ENCODE measurements at places on chromosomes 7 and 10.

DNA sequence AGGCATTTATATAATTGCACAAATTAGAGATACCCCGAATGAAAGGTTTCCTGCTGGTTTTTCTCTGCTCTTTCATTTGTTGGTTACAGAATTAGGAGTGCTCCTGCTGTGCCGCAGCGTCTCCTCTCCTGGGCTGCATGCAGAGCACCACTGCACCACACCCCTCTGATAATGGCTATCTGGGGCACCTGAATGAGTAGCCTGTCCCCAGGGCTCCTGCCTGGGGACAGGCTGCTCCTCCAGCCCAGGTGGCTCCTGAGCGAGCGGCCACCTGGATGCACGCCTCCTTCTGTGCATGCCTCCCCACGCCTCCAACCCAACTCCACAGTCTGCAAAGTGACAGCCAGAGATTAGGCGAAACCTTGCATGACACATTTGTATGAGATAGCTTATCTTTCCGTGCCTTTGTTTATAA, 242.6 kb upstream of the FZD8 start:
- no peak for DNase-seq

GRCh38 chr10:118798231-118798662, 43.5 kb upstream of the CACUL1 start:
- DNase-seq = no peak

GRCh38 chr10:3094609-3095036, 27.3 kb downstream of the PFKP start:
- no peak for DNase-seq

GRCh38 chr10:105150259-105150880, 509.3 kb downstream of the SORCS3 start:
- no peak for DNase-seq

- no peak for DNase-seq
These were observed 54.3 kb upstream of the CABCOCO1 start for GRCh38 chr10:61608255-61609033.

DNA sequence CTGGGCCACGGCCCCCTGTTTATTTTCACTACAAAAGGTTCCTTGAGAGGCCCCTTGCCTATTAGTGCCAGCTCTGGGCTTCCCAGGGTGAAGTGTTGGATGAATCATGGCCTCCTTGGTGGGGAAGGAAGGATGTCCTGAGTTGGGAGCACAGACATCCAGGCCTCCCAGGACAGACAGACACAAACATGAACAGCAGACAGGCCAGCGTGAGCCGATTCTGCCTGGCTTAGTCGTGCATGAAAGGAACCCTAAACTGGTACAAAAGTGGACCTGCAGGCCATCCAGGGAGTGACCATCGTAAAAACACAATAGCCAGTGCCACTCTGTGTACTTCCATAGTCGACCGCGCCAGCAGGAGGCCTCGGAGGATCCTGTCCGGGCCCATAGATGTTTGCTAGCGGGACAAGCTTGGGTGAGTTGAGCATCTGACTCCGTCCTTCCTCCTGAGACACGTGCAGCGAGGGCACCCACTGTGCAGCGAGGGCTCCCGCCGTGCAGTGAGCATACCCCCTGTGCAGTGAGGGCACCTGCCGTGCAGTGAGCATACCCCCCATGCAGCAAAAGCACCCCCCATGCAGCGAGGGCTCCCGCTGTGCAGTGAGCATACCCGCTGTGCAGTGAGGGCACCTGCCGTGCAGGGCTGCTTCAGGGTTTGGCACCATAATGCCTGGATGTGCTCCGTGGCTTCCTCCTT, 51.3 kb upstream of the PRKAR1B start:
- no peak for DNase-seq

DNA sequence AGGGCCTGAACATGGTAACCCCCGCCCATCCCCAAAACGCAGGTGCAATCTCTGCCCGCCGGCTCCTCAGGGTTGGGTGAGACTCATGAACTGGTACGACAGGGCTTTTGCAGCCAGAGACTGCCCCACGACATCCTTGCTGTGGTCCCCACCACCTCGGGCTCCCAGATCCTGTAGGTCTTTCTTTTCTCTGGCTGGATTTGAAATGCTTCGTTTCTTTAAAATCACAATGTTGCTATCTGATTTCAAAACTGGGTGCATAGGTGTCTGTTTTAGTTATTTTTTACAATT, 21.9 kb downstream of the WDR86 start:
- no peak for DNase-seq

- DNase-seq = no peak
These were observed 701.3 kb upstream of the KCND2 start for GRCh38 chr7:119571666-119572065.

DNA sequence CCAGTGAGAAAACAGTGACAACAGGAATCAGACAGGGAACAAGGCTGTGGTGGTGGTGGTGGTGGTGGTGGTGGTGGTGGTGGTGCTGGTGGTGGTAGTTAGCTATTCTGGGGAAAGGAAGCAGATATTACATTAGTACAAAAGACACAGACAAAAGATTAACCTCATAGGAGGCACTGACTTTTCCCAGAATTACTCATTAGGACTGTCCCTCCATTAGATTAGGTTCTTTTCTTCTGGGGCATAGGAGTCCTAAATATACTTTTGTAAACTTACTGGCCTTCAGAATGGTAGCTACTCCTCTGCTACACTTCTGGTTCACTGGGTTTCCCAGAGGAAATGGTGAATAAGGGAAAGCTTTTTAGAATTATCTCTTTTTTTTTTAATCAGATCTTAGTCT, 156.6 kb upstream of the SEMA3D start:
- no peak for DNase-seq

DNA sequence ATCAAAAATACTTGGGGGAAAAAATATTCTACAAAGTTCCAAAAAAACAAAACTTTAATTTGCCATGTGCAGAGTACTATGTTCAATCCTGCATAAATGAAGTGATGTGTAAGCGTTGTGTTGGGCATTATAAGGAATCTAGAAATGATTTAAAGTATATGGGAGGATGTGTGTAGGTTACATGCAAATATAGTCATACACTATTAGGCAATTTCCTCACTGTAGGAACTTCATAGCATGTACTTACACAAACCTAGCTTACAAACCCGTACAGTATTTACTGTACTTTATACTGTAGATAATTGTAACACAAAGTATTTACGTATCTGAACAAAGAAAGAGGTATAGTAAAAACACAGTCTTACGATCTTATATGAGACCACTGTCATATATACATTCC, 72.3 kb downstream of the NRBF2 start:
- DNase-seq = no peak

GRCh38 chr10:71564194-71564820, 155.3 kb downstream of the C10orf105 start:
- DNase-seq = no peak

GRCh38 chr10:99172128-99172738, 63.4 kb downstream of the HPSE2 start:
- no peak for DNase-seq

- DNase-seq = no peak
These were observed 69.9 kb downstream of the ASAH2B start for GRCh38 chr10:50809596-50809995.

- no peak for DNase-seq
These were observed 131.0 kb upstream of the PALS2 start for GRCh38 chr7:24442170-24442777.

- no peak for DNase-seq
These were observed 3.7 kb upstream of the AKR1C3 start for GRCh38 chr10:5090551-5090950.

DNA sequence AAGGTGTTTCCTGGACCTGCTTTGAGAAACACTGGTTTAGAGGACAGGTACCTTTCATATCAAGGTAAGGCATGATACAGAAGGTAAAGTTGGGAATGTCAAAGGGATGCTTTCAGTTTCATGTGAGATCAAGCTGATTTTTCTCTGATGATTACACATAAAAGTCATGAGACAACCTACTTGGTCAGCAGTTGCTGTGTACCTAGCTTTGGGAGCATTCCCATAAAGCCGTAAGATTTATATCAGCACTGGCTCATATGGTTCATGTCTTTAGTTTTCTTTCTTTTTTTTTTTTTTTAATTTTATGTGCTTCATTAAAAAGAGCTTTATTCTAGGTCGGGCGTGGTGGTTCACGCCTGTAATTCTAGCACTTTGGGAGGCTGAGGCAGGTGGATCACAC, 265.3 kb upstream of the LRGUK start:
- DNase-seq = no peak

GRCh38 chr7:134890246-134891240, 95.8 kb upstream of the AGBL3 start:
- DNase-seq = no peak

DNA sequence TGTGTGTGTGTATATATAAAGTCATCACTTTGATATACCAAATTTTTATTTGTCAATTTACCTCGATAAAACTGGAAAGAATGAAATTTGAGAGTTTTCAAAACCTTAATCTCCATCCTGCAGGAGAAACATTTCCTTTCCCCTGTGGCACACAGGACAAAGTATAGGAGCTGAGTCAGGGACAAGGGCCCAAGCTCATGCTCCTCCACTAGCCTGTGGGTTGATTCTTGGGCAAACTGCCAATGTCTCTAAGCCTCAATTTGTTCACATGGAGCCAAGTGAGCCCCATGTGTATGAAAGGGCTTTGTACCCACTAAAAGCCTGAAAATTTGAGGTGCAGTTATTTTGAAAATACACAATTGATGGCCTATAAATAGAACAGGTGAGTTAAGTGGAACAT, 60.3 kb upstream of the IL6 start:
- DNase-seq = no peak

DNA sequence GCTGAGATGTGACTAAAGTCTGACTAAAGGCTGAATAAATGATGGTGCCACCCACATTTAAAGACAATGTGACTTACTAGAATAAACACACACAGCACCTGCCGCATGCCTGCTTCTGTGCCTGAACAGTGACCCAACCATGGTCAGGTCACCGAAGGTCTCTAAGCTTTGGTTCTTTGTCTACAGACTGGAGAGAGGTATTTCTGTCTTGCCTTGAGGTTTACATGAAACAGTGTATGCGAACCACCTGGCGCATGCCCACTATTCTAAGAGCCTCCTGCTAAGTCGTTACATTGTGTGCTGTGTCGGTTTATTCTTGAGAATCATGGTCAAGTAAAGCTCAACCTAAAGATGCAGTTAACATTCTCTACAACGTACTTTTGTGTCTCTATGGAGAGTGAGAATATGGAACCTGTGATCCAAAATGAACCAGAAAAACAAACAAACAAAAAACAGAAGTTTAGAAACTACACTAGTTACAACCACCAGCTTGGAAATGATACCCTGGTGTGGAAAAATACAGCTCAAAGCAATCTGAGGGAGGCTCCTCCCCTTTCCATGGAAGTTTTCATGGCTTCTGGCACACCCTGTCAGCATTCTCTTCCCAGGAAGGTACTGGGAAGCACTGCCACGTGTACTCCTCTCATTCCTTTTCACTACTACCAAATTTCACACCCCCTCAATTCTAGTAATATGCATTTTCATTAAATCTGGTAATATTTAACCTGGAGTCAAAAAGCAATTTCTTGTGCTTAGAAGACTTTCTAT, 40.0 kb downstream of the VOPP1 start:
- no peak for DNase-seq

GRCh38 chr10:43220657-43221418, 46.0 kb downstream of the RASGEF1A start:
- DNase-seq = no peak

- DNase-seq = no peak
These were observed 3.5 kb downstream of the NRCAM start for GRCh38 chr7:108452707-108453106.

- peak; percentile 56 for DNase-seq
These were observed 518 bp upstream of the KMT2C start for GRCh38 chr7:152436111-152436930.

DNA sequence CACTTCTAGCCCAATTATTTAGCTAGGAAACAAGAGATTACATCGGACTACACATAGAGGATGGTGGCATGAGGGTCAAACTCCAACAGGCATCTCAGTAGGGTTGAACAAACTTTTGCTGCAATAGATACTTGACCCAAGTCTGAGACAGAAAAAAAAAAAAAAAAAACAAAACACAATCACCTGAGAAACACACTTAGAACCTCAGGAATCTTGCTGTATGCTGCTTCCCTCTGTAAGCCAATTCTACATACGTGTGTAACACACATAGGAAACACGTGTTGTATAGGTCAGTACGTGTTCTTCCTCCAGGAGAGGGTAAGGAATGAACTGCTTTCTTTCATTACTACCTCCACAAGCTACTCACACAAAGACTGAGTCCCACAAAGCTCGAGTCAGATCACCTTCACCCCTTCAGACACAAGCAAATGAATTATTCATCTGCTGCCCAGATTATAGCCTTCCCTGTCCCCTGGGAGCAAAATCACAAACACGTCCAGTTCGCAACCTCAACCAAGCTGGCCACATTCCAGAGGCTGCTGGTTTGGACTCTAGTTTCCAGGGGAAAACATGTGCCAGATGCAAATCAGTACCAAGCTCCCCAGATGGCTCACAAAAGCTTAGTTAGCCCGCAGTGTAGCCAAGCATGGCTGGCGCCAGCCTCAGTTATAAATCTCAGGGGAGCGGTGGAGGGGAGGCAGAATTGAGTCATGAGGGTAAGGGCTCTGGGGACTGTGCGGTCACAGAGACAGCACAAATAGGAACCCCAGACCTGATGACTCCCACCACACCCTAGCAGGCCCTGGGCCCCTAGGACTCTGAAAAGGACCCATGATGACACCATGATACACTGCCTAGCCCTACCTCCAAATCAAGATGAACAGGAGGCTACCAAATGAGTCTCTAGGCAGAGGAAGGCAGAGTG, 15.1 kb downstream of the PSAP start:
- no peak for DNase-seq

DNA sequence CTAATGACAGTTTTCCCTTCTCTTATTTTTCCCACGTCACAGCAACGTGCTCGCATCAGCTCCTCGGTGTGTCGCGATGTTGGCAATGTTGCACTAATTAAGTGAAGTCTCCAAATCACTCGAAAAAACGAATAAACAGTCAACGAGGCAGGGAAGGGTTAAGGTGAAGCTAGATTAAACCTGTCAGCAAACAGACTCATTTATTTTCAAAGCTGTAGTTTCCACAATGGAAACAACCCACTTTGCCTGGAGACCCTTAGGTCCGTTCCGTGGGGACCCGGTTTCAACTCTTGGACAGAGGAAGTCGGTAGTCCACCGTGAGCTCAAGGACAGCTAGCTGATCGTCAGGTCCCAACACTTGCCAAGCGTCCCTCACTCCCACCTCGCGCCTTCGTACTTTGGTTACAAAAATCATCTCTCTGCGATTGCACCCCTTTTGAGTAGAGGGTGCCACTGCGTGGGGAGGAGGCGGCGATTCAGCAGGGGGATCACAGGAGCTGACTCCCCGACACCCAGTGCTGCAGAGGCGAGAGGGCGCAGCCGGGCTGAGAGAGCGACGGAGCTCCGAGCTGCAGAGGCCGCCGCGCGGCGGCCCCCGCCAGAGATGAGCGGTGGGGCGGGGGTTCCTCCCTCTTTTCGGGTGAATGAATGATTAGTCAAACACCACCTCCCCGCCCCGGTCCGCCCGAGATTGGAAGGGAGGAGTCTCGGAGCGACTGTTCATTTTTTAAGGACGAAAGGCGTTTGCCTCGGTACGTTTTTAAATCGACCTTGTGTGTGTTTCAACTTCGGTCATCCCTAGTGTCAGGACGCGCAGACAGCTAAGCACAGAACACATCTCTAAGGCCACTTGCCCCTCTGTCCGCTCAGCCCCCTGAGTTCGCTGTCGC, 1.3 kb upstream of the BMPER start:
- DNase-seq = no peak
